ENCODE measurements at places on chromosomes 12 and 14.

DNA sequence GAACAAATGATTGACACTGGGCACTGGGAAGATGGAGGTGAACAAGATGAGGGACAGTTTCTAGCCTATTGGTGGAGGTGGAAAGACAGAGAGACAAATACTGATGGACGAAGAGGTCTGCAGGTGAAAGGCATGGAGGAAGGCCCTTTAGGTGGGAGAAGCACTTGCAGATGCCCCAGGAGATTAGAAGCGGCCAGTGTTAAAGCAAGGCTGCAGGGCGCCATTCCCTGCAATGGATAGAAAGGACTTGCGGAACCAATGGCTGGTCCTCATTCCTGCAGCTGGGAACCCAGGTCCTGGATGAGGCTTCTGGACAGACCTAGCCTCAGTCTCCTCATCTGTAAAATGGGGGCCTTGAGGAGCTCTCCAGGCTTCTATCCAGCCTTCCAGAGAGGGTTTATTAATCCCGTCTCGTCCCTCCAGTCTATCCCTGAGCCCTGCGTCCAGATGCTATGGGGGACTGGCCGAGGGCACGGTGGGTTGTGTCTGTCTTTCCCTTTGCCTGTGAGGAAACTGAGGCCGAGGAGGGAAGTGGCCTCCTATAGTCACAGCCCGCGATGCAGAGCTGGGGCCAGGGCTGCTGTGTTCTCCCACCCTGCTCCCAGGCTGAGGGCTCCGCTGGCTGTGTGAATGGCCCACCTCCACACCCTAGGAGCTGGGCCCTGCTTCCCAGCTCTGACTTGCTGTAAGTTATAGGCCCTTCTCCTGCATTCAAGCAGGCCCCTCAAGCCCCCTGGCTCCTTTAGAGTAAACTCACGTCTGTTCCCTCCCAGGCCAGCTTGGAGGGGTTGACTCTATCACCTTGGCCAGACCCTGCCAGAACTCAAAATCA, 33.0 kb downstream of the CYP46A1 start:
- DNase-seq, result no peak

DNA sequence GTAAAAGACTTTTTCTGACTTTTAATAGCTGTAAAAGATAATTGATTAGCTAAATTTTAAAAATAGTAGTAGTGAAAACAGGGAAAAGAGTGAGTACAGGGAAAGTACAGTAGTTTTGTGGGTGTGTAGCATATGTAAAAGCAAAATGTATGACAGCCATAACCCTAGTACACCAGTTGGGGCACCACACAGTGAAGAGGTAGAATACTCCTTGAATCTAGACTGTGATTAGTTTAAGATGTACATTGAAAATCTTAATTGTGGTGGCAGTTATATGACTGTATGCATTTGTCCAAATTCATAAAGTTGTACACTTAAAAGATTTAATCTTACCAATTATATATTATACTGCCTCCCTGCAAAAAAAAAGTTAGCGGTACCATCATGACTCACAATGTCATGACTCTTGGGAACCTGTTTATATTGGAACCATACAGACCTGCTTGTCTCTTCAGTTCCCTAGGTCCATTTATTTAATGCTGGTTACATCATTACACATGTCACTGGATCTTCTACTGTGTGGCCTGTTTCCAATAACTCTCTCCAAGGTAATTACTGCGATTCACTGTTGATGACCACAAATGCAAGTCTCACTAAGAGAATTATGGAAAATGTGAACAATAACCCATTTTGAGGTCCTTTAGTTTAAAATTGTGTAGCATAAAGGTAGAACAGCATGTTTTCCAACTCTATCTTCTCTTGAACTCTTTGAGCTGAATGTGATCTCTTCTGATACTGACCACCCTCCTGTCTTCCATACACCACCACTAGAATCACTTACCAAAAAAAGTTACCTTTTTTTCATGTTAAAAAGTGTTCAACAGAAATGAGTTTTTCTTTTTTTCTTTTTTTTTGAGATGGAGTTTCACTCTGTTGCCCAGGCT, 264.2 kb upstream of the AMIGO2 start:
- no peak for DNase-seq

- no peak for DNase-seq
Measured at GRCh38 chr14:49994951-49995561, 102.2 kb downstream of the ARF6 start.

DNA sequence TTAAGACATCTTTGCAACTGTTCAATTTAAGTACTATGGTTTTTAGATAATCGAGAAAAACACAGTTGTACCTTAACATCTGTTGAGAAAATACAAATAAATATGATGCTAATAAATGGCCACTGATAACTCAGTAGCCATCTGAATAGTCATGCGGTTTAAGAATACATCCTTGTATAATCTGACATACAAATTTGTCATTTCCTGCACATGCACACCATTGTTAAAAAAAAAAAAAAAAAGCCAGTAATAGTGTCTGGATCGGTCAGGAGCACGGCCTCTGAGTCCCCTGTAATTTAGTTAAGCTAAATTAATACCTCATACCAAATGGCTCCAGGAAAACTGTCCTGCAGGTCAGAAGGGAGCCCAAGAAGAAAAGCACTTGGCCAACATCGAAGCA, 16.8 kb downstream of the RFC5 start:
- no peak for DNase-seq

DNA sequence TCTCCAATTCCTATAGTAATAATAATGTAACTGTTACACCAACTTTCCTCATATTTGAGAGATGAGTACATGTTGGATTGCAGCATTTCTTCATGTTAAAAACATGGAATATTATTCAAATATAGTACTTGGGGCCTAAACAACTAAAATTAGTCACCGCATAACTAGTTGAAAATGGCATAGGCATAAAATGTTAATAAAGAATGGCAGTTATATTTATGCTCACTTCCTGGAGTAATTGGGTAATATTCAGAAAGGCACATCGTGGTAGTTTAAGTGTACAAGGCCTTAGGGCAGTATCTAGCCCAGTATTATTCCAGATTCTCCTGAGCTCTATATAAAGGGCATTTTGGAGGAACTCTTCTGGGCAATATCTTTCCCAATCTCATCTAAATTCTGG, 46.0 kb downstream of the ERGIC2 start:
- no peak for DNase-seq

DNA sequence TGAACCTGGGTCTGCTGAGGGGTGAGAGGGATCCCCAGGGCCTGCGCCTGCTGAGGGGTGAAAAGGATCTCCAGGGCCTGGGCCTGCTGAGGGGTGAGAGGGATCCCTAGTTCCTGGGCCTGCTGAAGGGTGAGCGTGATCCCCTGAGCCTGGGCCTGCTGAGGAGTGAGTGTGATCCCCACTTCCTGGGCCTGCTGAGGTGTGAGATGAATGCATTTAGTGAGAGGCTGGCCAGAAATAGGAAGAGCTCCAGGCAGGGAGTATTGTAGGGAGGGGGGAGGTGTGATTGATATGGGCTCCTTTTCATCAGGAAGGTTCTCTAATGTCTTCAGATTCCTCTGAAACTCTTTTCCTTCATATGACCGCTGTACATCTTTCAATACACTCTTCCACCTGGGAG, 43.0 kb downstream of the FAM186A start:
- no peak for DNase-seq

GRCh38 chr12:102513739-102514138, 33.4 kb upstream of the IGF1 start:
- DNase-seq, result no peak

DNA sequence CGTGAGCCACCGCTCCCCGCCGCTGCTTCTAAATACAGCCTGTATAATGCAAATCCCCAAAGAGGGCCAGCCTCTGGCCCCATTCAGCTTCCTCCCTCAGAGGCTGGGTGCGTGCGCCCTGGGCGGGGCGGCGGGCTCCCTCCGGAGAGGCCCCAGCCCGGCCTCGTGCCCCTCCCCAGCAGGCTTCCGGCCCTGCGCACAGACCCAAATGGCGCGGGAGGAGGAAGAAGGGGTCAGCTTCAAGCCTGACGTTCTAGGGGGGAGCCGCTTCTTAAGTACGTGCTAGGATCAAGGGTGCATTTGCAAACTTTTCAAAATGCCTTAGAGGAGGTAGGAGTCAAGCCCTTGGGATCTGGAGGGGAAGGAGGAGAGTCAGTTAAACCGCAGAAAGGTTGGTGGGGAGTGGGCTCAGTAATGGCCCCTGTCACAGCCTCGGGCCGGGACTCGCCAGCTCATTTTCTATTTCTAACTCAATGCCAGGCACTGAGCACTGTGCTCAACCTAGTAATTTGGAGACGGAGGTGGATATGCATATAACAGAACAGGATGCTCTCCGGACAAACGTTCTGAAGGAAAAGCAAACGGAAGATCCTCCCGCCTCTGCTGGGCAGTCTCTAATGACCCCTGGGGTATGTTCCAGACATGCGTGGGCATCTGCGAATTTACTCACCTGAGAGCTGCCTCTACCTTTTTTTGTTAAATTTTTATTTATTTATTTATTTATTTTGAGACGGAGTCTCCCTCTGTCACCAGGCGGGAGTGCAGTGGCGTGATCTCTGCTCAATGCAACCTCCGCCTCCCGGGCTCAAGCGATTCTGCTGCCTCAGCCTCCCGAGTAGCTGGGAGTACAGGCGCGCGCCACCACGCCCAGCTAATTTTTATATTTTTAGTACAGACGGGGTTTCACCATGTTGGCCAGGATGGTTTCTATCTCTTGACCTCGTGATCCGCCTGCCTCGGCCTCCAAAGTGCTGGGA, 32.3 kb downstream of the NINJ2 start:
- DNase-seq, result no peak

DNA sequence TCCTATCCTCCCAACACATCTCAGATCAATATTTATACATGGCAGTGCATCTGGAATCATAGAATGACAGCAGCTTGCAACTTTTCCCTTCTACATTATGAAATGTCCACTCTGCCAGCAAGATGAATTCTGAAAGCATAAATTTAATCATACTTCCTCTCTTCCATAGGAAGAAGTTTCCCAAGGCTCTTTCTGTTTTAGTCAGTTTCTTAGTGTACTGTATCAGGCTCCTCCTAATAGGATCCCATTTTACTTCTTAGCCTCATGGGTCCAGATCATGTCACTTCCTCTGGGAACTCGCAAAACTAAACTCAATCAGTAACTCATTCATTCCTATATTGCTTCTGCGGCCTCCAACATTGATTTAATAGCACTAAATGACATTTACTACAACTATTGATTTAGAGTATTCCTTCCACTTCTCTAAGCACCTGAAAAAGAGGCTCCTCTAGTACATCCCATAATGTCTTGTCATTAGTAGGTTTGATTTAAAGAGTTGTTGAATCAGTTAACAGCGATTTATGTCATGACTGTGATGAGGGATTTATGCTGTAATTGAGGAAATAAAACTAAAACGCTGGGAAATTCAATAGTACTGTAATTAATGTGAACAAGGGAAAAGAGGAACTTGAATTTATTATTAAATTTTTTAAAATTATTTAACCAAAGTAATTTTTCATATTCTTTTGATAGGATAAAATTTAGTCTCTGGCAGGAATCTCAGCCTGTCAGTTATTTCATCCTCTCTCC, 4.0 kb downstream of the CLEC1A start:
- no peak for DNase-seq

GRCh38 chr14:105485739-105486162, 935 bp upstream of the CRIP1 start:
- no peak for DNase-seq

- DNase-seq, result no peak
Measured at GRCh38 chr14:103624860-103625259, 4.2 kb upstream of the KLC1 start.

- DNase-seq, result no peak
Measured at GRCh38 chr12:101045486-101046464, 164.3 kb downstream of the SLC5A8 start.

- DNase-seq, result no peak
Measured at GRCh38 chr12:45849289-45849688, 119.8 kb downstream of the ARID2 start.

DNA sequence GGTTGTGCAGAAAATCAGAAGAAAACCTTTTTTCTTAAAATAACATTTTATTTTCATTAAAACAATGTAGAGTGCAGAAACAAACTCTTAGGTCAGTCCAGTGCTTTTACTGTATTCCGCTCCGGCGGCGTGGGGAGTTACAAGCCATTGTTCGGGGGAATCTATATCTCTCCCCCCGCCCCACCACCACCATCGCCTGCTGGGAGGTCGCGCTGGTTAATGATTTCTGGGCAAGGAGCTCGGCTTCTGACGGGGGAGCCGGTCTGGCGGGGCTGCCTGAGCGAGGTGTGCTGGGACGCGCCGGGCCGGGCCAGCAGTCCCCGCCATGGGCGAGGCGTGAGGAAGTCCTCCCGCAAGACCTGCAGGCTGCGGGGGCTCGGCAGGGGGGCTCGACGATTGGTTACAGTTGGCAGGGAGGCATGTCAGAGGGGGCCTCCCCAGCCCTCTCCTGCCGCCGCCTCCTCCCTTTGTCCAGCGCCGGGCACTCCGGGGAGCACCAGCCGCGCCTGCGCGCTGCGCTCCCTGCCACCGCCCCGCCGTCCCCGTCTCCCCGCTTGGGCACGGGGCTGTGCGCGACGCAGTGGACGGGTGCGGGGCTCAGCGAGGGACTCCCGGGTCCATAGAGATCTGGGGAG, 1.0 kb upstream of the DUSP6 start:
- no peak for DNase-seq

GRCh38 chr12:108360057-108360456, 20.9 kb upstream of the CMKLR1 start:
- DNase-seq, result no peak

GRCh38 chr14:76844223-76844622, 18.0 kb downstream of the LRRC74A start:
- DNase-seq, result no peak

- no peak for DNase-seq
Measured at GRCh38 chr12:115946092-115946491, 331.4 kb downstream of the MED13L start.

GRCh38 chr12:49582850-49583249, 14.9 kb upstream of the MCRS1 start:
- DNase-seq, result no peak

DNA sequence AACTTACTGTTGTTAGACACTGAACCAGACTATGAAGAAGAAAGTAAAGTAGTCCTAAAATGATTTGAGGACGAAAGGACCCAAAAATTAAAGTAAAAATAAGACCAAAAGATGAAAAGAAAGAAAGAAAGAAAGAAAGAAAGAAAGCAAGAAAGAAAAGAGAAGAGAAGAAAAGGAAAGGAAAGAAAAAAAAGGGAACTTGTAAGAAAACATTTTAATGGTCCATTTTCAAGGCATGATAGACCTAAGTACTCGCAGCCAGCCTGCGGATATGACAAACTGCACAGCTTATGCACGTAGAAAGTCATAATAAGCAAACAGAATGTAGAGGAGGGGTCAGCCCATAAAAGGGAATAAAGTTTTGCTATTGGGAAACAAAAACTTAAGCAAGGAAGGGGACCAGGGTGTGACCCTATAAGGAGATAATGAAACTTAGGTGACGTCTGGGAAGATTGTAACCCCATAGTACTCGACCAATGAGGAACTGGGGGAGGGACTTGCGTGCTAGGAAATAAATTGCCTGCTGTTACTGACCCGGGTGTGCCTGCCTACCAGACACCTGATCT, 59.7 kb downstream of the APOBEC1 start:
- no peak for DNase-seq

DNA sequence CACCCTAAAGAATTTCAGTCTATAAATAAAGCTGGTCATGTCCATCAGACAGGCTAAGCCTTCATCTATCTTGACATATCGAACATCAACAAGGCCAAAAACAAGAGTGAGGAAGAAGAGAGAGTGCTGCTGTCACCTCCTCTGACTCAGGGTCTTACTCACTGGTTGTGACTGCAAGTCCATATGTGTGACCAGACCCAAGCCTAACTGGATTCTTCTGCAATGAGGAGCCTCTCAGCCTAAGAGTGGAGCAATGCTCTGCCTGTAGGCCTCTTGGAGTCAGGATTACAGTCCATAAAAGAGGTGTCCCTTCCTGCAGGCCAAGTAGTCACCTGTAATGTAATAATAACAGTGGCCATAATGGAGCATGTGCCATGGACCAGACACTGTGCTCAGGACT, 121.2 kb upstream of the SLC35F4 start:
- no peak for DNase-seq

GRCh38 chr14:30849983-30850382, 24.4 kb upstream of the COCH start:
- no peak for DNase-seq

Data from iPS DF 19.7 (cell line).